ENCODE measurements at places on chromosomes 3 and 15.

GRCh38 chr3:36988356-36988755 is 4.6 kb downstream of the EPM2AIP1 start:
- no peak for DNase-seq

GRCh38 chr3:24526640-24527212 is 32.1 kb upstream of the THRB start:
- no peak for DNase-seq

DNA sequence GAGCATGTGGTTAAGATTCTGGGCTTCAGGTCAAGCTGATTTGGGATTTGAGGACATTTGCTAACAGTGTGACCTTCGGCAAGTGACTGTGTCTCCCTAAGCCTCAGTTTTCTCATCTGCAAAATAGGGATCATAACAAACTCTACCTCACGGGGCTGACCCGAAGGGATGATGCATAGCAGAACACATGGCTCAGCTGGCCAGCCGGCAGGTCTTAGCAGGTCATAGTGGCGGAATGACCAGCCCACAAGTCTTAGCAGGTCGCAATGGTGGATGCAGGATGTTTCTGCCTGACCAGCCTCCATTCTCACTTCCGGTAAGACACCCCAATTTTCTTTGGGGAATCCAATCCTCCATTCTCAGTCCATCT is 63.3 kb downstream of the IQSEC1 start:
- DNase-seq = no peak

- DNase-seq = no peak
These were observed 157.5 kb downstream of the ROBO2 start for GRCh38 chr3:77197408-77197807.

GRCh38 chr3:126555795-126556636 is 2.7 kb downstream of the C3orf22 start:
- DNase-seq = no peak

GRCh38 chr15:68348081-68348480 is 70.5 kb downstream of the FEM1B start:
- no peak for DNase-seq

DNA sequence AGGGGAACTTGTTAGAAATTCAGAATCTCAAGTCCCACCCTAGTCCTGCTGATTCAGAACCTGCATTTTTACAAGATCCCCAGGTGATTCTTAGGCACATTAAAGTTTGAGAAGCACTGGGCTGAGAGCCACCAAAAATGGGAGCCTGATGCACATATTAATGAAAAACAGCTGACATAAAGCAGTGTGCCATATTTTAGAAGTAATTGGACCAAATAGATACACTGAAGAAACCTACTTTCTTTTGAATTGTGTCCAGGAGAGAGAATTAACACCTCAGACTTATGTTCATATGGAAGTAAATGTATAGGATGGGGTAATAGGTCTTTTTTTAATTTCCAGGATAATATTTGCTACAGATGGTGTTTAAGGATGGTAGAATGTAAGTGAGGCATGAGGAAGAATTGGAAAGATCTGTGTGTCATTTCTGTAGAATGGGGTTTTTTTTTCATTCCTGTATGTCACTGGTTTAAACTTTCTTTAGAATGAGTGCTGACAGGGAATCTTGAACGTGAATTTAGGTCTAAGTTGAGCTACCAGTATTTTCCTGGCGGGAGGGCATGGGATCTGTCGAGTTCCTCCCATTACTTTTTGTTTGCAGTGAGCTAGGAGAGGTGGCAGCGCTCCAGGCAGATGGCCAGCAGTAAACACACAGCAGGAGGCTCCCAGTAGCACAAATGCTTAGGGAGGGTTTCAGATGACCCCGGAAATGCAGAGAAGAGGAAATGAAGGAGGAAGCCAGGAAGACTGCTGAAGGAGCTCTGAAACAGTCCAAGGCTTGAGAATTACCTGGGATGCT is 185.6 kb downstream of the PLCL2 start:
- peak; percentile 89 for DNase-seq

GRCh38 chr15:74130155-74130848 is at the start of gene ISLR2:
ISLR2 (plus strand) TSS chr15:74130586; CDS start chr15:74132755, 2,169 bp downstream.
- DNase-seq = no peak

DNA sequence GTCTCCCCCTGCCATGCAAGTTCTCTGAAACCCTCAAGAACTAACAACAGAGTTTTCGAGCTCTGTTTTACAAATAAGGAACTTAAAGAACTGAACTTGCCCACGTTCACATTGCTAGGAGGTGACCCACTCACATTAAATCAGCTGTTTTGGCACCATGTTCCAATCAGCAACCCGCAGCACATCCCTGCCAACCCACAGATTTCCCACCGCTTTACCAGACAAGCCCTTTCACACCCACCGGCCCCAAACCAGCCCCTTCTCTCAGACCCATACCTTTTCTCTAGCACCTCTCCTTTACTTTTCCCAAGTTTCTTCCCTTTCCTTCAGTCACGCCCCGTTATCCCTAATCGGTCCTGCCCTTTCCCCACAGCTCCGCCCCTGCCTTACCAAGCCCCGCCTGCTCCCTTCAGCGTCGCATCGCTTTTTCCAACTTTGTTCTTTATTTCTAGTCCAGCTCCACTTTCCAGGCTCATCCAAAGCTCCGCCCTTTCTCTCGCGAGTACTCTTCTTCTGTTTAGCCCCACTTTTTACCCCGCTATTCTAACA is 804 bp upstream of the BRPF1 start:
- peak; percentile 84 for DNase-seq

- DNase-seq = no peak
These were observed 134.5 kb upstream of the PRICKLE2 start for GRCh38 chr3:64359735-64360134.

DNA sequence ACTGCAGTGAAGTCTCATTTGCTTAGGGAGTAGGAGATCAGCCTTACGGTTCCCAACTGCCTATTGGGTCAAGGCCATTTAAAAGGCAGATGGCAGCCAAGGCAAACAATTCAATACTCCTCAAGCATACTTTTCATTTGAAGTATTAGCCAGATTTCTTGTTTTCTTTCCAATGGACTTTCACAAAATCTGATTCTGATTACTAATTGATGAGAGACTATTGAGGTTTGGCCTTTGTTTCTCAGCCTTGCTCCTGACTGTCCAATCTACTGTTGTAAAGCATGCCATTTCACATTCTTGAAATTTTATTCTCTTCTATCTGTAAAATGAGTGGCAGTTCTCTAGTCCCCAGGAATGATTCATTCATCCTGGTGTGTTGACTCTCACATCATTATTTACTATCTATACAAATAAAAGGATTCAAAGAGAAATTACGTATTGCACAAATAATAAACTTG is 166.2 kb upstream of the TGFBR2 start:
- no peak for DNase-seq

- DNase-seq = no peak
These were observed 316.1 kb downstream of the TLE3 start for GRCh38 chr15:69781411-69782125.

DNA sequence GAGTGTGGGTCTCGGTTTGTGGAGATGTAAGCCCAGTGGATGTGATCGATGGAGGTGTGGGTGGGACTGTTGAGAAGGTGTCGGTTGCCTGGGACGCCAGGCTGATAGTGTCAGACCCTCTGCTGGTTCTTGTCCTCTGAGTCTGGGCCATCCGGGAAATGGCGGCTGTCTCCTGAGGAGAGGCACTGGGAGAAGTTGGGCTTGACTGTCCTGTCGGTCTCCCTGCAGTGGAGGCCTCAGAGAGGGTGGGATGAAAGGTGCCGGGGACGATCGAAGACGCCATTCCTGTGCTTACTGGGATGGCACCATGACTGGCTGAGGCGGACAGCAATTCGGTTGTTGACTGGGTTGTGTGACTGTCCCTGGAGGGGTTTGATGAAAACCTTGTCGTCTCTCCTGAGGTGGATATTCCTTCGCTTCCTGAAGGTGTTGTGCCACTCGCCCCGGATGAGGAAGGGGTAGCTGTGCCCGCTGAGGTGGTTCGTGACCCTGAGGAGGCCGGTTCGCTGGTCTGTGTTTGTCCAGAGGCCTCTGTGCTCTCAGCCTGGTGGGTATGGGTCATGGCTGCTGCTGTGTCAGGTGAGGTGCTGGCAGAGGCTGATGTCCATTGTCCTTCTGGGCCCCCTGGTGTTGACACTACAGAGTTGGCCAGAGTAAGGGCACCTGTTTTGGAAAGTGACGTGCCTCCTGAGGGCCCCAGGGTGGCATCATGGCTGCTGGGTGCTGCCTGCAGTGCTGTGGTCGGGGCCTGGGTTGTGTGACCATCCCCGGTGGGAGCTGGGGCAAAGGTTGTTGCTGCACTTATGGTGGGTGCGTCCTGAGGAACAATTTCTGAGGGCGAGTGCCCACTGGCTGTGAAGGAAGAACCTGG is 22.8 kb downstream of the MUC4 start:
- no peak for DNase-seq

DNA sequence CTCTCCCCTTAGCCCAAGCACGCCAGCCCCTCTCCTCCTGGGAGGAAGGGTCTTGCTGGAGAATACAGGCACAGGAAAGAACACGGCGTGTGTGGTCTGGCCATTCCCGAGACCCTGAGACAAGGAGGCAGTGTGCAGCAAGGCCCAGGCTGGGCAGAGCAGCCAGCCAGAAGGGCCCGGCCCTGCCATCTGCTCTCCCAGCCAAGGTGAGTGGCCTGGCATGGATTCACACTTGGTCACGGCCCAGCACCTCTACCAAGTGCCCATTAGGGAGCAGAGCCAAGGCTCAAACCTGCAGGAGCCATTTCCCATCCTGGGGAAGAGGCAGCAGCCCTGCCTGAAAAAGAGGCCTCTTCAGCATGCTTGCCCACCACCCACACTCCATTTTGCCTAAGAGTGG is 28.6 kb downstream of the MEGF11 start:
- peak; percentile 7 for DNase-seq

- no peak for DNase-seq
These were observed 110.2 kb downstream of the PLCL2 start for GRCh38 chr3:16994854-16995525.

GRCh38 chr3:182139627-182140357 is 428.1 kb downstream of the SOX2 start:
- no peak for DNase-seq

- no peak for DNase-seq
These were observed 43.8 kb upstream of the MITF start for GRCh38 chr3:69695443-69695842.

DNA sequence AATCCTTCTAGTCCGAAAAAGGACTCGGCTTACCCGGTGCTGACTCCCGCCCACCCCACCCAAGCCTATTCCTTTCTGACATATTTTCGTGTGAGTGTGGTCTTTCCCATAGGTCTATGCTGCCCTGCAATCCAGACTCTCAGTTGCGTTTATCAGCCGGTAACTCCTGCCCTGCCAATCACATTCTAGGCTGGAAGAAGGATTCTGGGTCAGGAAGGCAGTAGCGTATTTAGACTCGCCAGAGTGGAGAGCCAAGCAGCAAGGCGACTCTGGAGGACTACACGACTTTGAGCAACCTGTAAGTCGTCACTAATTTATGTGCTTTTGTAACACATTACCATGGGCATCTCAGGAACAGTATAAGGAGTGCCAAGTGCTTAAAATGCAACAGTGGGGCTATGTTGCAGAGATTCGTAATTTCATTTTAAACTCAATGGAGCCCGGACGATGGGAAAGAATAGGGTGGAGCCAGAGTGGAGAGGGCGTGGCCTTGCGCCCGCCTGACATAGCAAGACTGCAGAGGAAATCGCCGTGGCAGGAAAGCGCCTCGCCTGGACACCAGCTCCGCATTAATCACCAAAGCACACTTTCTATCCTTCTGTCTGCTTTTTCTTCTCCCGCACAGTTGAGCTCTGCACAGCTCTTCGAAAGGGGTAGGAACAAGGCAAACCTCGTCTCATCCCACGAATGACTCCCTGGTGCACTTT is 1044.2 kb downstream of the AGBL1 start:
- DNase-seq = no peak

DNA sequence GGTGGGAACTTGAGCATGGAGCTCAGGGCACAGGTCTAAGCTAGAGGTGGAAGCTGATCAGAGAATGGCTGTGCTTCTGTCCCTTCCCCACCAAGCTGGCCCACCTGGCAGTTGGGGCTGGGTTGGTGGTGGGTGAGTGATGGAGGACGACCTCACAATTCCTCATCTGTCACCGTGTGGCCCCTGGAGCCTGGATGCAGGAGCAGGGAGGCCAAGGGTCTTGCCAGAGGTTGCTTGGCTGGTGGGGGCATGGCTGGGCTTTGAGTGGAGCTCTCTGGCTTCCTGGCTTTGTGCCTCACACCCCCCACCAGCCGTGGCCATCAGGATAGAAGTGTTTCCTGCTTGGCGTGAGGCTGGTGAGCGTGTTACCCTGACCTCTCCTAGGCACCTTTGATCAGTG is 36.0 kb downstream of the FBLN2 start:
- no peak for DNase-seq

All from DMS 273 treated with DMSO at 0.1 percent for 48 hours (cell line).